ENCODE measurements at places on chromosomes 3 and 15. TPM values are rescaled to one million over a fixed set of nuclear protein-coding genes. Genes with fewer than 3 reads are reported as not detected.

The STRIT1 gene
- total RNA-seq, result not detected

The ANKRD63 gene
- total RNA-seq, result not detected

The AADACL2 gene
- total RNA-seq, result under 0.01 TPM

The PIGZ gene
- 2.7 TPM for total RNA-seq

The LMOD3 gene
- total RNA-seq, result not detected

The THUMPD3 gene
- total RNA-seq, result 53.3 TPM

The CGNL1 gene
- 0.07 TPM for total RNA-seq

The CCR3 gene
- total RNA-seq, result 0.19 TPM

The FAM227B gene
- 5.5 TPM for total RNA-seq

The OCA2 gene
- total RNA-seq, result not detected

The LRRIQ4 gene
- total RNA-seq, result not detected

The PLOD2 gene
- 42.1 TPM for total RNA-seq

The PTH1R gene
- 0.33 TPM for total RNA-seq

The TMEM108 gene
- total RNA-seq, result not detected

The CATSPER2 gene
- total RNA-seq, result 9.7 TPM

The ITIH1 gene
- not detected for total RNA-seq

The EFCC1 gene
- not detected for total RNA-seq

The CHST14 gene
- 9.8 TPM for total RNA-seq

The CHRNB4 gene
- total RNA-seq, result not detected

The CELSR3 gene
- total RNA-seq, result 1.7 TPM

The MCF2L2 gene
- 2.7 TPM for total RNA-seq

The SENP7 gene
- total RNA-seq, result 8.9 TPM

The FRMD5 gene
- total RNA-seq, result 12.5 TPM

The CASR gene
- total RNA-seq, result not detected

The HCLS1 gene
- total RNA-seq, result 2.8 TPM

The ENTPD3 gene
- 11.5 TPM for total RNA-seq

The AEN gene
- total RNA-seq, result 48.9 TPM

The MED12L gene
- 0.19 TPM for total RNA-seq

The SCN11A gene
- not detected for total RNA-seq

The LRRN1 gene
- total RNA-seq, result 37.0 TPM

The CILP gene
- not detected for total RNA-seq

The SYNPR gene
- total RNA-seq, result not detected

The SYNM gene
- total RNA-seq, result 0.82 TPM

The PTPN23 gene
- total RNA-seq, result 46.6 TPM

The TMEM212 gene
- not detected for total RNA-seq

The PLA2G4D gene
- total RNA-seq, result under 0.01 TPM

The SLC25A26 gene
- 25.8 TPM for total RNA-seq

Measured in mammary epithelial cell (primary cell).